Effector CD8-positive, alpha-beta T cell (primary cell): ENCODE measurements at places on chromosomes 5 and 9.

GRCh38 chr5:108459769-108460168 is 77.9 kb upstream of the FBXL17 start:
- no peak for DNase-seq

- peak; percentile 10 for DNase-seq
Observed at GRCh38 chr9:100505564-100506159, 32.7 kb downstream of the TMEFF1 start.

- DNase-seq, result no peak
Observed at GRCh38 chr5:130158036-130158435, 253.8 kb downstream of the CHSY3 start.

DNA sequence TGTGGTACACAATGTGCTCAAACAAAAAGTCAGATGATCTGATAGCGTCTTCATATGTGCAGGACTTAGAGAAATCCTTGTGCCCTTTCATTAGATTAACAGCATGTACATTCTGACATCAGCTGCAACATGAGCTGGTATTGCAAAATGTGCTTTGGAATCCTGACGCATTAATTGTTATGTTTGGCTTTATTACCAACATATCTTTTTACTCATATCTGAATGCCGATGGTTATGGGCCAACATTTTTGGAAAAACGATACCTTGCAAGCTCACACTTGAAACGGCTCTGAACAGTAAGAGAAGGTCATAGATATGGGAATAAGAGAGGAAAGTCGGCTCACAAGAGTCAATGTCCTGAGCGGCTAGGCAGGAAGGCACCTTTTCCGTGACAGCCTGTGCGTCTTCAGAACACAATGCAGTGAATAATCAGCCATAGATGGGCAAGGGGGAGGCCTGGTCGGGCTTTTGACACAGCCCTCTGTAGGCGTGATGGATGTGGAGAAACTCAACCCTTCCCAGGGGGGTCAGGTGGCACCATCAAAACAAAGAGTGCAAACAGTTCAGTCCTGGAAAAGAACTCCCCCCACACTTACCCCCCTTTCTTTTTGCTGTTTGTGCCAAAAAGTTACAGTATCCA is 36.4 kb upstream of the GAS1 start:
- DNase-seq, result no peak

DNA sequence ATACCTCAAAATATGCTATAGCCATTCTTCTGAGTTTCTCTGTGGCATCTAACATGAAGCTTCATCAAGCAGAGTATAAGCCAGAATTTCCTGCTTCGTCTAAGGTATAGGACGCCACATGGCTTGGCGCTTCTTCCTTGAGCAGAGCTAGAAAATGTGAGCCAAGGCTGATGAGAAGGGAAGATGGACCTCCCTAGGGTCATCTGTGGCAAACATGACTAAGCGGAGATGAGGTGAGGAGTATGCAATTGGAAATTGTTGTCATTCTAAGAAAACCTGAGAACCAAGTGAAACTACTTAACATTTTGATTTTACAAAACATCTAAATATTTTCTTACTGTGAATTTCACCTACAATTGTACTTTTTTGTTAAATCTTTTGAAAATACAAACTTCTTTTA is 466.5 kb downstream of the PSAT1 start:
- no peak for DNase-seq

DNA sequence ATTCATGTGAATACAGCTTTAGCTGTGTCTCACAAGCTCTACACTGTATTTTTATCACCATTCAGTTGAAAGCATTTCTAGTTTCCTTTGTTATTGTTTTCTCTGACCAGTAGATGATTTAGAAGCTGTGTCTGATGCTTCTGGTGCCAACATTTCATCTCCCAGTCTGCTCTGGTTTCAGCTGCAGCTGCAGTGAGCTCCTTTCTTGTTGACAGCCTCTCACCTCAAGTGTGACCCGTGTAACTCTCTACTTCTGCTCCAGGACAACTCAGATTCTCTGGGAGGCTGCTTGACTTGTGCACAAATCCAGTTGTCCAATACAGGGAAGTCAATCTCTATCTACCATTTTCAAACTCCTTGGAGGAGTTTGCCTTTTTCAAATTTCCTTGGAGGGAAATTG is 504.8 kb downstream of the DIRAS2 start:
- no peak for DNase-seq

DNA sequence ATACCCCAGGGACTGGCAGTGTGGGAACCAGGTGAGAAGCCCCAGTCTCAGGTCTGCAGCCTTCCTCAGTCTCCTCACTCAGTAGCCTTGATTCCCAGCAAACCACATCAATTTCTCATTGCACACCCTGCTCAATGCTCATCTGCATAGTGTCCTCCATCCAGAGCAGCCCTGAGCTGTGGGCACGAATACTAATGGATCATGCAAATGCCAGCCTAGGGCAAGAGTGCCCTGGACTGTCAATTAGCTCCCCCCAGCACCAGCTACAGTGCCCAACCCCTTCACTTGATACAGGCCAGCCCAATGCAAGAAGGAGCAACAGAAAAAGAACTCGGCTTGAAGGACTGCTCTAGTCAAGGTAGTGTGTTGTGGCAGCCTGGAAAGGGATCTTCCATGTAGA is 9.8 kb upstream of the KCNIP1 start:
- DNase-seq, result no peak

- DNase-seq, result no peak
Observed at GRCh38 chr9:124693403-124693802, 77.7 kb downstream of the NR6A1 start.

DNA sequence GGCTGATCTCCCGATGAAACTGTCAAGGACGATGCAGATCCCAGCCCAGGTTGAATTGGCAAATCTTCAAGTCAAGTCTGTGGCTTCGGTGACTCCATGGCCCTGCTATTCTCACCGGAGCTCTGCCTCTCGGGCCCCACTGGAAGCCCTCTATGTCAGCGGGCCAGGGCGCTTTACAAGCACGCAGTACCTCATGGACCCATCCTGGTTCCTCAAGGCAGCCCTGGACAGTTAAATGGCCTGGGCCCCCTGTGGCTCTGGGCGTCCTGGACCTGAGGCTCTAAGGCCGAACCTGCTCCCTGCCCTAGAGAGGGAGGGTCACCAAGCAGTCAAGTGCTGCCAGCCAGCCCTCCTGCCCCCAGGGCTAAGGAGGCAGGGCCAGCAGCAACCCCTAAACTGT is 45.3 kb downstream of the STC2 start:
- no peak for DNase-seq

- DNase-seq, result no peak
Observed at GRCh38 chr5:135714126-135714894, 120.2 kb upstream of the SLC25A48 start.

GRCh38 chr5:77282337-77283027 is 72.0 kb downstream of the PDE8B start:
- no peak for DNase-seq

DNA sequence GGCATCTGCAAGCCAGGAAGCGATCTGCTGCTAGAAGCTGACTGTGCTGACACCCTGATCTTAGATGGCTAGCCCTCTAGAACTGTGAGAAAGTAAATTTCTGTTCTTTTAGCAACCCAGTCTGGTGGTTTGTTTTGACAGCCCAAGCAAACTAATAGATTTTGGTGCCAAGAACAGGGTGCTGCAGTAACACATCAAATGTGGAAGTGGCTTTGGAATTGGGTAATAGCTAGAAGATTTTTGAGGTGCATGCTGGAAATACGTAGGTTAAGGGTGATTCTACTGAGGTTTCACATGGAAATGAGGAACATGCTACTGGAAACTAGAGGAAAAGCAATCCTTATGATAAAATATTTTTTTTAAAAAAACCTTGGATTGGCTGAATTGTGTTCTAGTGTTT is 153.5 kb upstream of the SH3GL2 start:
- DNase-seq, result no peak

- no peak for DNase-seq
Observed at GRCh38 chr5:112863549-112863948, 2.5 kb downstream of the SRP19 start.

- no peak for DNase-seq
Observed at GRCh38 chr5:68446487-68446894, 230.9 kb downstream of the PIK3R1 start.

GRCh38 chr5:97243353-97243752 is 60.3 kb upstream of the RIOK2 start:
- no peak for DNase-seq

- no peak for DNase-seq
Observed at GRCh38 chr9:1521547-1521946, 471.4 kb downstream of the DMRT2 start.

DNA sequence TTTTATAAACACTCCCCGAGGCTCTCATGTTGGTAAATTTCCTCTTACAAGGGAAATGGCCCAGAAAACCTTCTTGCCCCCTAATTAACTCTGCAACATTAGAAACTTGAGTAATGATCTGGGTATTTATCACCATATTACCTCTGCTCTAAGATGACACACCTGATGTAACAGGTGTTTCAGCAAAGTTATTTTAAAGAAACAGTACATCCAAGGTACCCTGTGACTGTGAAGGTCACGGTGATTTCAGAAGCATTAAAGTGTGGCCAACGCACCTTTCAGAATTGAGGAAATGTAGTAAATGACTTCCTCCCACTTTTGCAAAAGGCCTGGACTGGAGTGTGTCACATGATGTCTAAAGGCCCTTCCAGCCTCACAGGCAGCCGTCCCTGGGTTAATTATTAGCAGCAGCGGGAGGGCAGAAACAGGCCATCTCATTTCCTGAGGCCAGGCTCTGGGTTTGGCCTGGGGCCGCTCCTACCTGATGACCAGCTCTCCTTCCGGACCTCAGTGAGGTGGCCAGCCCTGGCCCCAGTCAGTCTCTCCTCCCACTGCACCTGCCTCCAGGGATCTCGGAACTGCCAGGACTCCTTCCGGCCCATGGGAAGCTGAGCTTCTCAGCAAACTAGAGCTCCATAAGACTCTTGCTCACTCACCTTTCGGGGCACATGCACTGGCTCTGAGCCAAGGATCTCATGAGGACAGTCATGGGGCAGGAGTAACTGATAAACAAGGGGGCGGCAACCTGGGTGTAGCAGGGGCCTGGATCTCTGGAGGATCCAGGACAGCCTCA is 20.7 kb downstream of the PTPN3 start:
- DNase-seq, result no peak

DNA sequence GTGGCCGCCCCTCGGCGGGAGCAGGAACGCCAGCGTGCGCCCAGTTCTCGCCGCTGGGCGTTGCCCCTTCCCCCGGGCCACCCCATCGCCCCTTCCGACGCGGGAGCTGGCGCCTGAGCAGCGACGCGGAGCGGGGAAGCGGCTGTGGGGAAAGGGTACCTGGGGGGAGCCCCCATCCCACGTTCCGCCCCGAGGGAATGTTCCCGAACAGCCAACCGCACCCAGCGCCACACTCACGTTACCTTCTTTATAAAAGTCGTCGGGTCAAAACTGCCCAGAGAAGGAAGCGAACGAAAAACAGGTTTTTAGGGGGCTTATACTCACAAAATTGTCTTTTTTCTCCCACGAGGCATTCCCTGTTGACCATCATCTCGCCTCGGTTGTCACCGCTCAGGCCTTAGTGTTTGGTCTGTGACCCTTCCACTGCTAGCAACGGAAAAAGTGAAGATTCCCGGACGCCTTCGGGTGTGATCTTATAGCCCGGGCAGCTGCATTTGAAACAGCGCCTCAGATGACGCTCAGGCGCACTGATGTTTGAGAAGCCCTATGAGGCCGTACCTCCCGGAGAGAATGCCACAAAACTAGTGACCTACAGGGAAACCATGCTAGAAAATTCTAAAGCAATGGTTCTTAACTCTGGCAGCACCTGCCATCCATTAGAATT is 475 bp upstream of the GOLM1 start:
- DNase-seq, result no peak

DNA sequence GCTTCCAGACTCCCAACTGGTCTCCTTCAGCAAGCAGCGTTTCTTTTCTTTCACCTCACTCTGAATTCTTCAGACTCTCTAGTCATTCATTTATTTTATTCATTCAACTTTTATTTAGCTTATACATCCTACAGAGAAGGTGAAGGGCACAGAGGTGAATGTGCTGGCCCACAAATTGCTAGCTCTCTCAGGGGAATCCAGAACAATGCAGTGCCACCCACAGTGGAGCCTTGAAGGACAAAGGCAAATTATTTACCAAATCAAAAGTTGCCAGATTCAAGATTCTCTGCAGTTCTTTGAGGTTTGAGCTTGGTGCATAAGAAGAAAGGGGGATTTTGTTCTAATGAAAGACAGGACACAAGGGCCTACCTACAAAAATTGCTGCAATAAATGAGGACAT is 29.7 kb downstream of the GRIA1 start:
- DNase-seq, result no peak

DNA sequence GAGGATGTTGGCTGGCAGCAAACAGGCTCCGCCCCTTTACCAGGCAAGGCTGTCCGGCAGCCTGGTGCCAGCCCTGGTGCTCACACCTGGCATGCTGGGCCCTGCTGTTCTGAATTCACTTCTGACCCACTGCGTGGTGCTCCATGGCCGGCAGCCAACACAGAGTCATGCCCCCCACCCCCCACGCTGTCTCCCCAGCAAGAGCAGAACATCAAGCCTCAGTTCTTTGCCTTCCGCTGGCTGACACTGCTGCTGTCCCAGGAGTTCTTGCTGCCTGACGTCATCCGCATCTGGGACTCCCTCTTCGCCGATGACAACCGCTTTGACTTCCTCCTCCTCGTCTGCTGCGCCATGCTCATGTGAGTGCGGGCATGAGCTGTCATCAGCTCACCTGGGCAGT is 12.6 kb upstream of the ENDOG start:
- DNase-seq, result no peak

DNA sequence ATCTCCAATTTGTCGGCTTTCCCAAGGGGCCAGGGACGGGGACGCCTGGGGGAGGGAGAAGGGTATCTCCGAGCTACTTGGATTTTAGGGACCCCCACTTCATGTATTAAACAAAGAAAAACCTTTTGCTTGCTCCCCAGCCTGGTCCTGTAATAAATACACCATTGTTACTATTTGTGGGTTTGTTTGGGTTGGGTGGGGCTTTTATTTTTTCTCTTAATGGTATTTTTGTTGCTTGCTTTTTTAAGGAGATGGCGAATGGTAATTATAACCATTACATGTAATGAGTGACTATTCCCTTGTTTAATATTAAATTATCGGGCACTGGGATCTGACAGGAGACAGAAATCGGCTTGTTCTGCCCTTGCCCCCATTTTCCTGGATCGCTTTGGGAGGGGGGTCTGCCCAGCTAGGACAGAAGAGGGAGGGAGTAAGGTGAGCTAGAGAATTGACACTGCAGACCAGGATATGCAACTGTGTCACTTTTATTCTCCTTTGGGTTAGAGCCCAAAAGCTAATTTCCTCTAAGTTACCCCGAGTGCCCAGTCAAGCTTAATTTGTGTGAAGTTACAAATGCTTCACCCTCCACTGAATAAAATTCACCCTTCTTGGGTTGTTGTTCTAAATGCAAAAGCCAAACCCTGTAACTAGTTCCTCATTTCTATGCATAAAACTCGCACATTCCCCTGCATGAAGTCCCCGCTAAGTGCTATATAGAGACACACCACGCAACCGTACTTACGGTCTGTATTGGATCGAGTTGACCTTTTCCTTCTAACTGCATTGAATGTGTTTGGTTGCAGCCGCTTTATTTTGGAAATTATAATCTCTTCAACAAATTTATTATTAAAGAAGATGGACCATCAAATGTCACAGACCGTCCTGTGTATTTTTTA is 1.6 kb upstream of the ZNF608 start:
- no peak for DNase-seq

- DNase-seq, result no peak
Observed at GRCh38 chr5:102866237-102866600, 111.1 kb downstream of the PAM start.
